BJ (cell line): ENCODE measurements at places on chromosomes 13 and 19.

DNA sequence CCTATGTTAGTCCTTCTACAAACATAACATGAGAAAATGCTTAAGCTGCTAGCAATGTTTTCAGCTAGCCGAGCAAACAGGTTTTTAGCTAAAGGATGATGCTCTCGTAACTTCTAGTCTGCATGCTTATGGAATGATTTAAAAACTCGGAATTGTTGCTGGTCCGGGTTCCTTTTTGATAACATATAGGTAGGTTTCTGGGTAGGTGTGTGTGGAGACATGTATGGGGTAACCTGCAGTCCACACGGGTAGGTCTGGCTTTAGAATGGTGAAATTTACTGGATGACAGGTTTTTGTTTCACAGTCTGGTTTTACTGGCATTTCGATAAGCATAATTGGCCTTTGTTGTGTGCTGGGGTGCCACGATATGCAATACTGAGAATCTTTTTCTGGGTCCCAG is 4.4 kb downstream of the ZNF813 start:
- no peak for DNase-seq

- no peak for DNase-seq
These were observed 1.7 kb downstream of the PROSER1 start for GRCh38 chr13:39036212-39036611.

DNA sequence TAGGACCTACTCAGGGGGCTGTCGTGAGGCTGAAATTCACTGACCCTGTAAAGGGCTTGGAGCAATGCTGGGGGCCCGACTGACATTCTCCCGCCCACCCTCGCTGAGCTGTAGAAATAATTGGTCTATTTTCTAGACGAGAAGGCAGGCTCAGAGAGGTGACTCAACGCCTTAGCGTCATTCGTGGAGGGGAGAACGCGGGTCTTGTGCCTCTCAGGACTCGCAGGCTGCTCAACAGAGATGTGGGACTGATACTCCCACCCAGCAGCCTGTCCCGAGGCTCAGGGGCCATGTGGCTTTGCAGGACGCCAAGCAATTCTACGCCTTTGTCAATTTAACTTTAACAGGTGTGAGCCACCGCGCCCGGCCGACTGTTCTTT is 23.6 kb upstream of the ASPDH start:
- DNase-seq, result no peak

DNA sequence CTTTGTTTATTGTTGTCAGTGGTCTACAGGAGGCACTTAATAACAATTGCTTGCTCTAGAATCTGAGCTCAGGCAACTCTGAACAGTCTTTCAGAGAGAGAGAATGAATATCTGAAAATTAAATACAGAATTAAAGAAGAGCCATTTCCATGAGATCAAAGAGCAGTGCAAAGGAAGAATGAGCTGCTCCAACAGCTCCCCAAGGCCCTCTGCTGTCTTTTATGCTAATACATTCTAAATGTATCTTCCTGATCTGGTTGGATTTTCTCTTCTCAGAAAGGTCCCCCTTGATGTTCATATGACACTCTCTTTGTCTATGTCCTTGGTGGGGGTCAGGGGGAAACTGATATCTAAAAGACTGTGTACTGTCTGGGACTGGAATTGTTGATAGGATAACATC is 1029.6 kb downstream of the PCDH9 start:
- no peak for DNase-seq

DNA sequence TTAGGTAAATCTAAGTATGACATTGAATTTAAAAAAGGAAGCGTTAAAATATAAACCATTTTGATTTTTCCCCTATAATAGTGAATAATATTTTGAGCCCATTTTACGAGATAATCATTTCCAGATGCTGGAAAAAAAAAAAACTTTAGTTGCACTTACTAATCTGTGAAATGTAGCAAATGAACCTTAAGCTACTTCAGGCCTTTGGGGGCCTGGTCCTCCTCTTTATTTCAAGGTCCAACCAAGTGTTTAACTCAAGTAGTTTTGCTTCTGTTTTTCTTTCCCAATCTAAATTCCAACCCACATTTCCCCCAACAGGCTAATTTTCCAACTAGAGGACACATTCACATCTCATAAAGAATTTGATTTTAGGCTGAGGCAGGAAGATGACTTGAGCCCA is 101.2 kb downstream of the TNFRSF19 start:
- no peak for DNase-seq

DNA sequence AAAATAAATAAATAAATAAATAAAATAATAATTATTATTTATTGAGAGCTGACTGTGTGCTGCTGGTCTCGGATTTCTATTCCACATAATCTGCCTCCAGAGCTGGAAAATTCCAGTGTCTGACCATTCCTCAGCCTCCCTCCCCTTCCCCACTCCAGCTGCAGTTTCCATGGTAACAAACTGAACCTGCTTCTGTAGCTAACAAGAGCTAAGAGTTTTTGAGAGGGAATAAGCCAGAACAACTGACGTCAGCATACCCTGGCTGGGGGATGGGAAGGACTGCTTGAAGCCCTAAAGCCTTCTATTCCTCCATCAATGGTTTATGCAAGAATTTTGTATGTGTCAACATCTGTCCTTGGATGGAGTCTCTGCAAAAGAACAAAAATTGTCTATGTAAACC is 26.0 kb upstream of the PEG3 start:
- DNase-seq, result no peak

GRCh38 chr19:55322204-55322885 is 2.8 kb downstream of the TMEM150B start:
- DNase-seq, result no peak

DNA sequence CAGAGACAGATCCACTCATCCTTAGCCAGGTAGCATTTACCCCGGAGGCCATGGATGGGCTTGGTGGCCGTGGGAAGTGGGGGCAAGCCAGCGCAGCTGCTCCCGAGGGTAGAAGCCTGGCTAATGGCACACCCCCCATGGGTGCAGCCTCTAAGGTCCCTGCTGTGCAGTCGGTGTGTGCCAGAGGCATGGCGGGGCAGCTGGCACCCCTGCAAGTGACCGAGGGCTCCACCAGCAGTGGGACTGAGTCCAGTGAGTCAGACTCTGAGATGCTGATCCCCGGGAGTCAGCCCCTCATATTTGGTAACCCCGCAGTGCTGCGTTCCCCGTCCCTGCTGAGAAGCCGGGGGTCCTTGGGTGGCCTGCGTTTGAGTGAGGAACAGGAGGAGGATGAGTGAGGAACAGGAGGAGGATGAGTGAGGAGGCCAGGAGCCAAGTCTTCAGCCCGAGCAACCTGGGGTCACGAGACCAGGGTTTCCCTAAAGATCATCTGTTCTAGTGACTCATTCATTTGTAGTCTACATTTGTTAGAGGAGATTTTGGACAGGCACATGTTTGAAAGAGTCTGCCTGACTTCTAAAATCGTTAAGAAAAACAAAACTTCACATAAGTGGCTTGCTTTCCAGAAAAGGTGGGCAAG is 180.7 kb downstream of the STK24 start:
- no peak for DNase-seq

GRCh38 chr13:34863360-34864135 is 78.5 kb upstream of the NBEA start:
- DNase-seq, result peak; percentile 85

GRCh38 chr19:1747285-1748114 is 5.8 kb upstream of the ONECUT3 start:
- peak; percentile 19 for DNase-seq

DNA sequence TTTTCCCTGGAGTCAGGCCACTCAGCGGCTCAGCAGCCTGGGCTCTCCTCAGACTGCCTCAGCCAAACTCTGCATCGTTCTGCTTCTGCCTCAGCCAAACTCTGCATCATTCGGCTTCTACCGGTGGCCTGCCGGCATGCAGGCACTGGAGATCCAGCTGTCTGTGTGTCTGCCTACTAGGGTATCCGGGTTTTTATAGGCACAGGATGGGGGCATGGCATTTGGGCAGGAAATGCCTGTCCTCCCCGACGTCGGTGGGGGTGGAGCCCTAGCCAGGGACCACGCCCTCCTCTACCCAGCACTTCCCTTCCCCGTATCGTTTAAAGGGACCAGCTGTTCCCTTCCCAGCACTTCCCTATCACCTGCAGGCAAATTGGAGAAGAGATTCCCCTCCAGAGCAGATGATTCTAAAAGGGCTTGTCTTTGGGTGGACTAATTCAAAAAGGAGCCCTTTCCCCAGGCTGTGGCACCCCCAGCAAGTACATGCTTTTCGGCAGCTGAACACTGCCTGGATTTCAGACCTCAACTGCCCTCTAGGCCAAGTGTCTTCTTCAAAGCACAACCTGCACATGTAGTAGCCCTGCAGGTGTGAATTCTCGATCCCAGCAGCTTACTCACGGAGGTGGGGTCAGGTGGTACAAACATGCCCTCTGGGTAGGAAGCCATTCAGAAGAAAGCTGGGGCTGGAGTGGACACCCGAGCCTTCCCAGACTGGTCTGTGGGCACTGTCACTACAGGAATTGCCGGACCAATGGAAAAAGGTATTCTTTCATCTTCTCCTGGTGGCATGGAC is 25.4 kb upstream of the GPR12 start:
- DNase-seq, result no peak

- DNase-seq, result no peak
These were observed 397.6 kb downstream of the LIG4 start for GRCh38 chr13:107817647-107818287.

DNA sequence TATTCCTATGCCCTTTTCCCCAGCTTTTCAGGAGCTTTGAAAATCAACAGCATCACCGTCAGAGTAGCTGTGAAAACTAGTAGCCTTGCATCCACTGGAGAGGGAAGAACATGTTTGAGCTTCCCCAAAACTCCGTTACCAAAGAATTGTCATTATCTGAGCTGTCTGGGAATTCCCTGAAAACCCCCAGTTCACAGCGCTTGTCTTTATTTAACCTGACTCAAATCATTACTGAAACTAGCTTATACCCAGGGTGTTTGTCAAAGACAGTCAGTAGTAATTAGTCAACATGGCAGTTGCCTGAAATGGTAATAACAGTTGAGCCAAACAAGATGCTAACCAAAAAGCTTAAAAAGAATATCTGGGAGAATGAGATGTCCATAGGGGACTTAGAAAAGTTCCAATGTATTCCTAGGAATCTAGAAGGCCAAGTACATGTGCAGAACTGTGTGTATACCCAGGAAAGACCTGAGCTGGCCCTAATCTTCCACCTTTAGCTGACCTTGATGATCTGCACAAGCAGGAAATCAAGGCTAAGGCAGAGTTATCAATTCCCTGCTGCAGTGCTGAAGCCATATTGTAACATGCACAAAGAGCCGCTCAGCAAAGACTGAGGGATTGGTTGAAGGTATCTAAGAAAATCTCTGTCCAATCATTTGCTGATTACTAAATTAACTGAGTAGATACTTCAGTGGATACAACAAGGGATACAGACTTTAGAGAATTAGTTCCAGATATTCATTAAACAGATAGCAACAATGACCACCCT is 130.8 kb downstream of the KL start:
- no peak for DNase-seq

DNA sequence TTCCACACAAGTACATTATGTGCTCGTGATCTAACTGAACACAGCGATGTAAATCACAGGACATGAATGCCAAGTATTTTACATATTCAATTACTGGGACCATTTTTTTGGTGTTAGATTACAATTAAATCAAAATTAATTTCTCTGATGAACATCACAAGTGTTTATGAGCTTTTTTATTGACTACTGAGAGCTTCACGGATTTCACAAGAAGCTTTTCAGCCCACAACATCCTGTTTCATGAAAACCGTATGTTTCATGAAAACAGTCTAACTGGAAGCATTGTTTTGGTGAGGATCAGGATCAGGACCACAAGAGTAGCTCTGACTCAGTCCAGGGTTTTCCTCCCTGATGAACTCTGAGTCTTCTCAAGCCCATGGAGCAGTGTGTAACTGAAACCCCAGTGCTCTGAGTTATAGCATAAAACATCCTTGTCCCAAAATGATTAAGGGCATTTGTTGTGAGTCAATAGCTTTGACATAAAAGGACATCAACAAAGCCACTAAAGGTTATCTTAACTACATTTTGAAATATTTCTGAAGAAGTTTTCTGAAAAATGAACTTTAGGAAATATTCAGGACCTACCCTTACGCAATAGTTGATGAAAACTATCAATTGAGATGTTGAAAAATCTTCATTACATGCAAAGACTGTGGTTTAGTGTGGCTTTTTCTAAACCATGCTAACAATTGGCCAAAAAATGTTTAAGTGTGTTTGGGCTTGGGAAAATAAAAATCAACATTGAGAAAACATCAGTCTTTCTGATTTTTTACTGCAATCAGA is 49.3 kb downstream of the UFM1 start:
- DNase-seq, result peak; percentile 85

- DNase-seq, result no peak
These were observed 13.6 kb downstream of the ACP4 start for GRCh38 chr19:50803633-50804419.

GRCh38 chr19:57321751-57322150 is 1.5 kb downstream of the ZNF543 start:
- no peak for DNase-seq

- peak; percentile 41 for DNase-seq
These were observed 846 bp upstream of the PRKACA start for GRCh38 chr19:14118165-14119051.

DNA sequence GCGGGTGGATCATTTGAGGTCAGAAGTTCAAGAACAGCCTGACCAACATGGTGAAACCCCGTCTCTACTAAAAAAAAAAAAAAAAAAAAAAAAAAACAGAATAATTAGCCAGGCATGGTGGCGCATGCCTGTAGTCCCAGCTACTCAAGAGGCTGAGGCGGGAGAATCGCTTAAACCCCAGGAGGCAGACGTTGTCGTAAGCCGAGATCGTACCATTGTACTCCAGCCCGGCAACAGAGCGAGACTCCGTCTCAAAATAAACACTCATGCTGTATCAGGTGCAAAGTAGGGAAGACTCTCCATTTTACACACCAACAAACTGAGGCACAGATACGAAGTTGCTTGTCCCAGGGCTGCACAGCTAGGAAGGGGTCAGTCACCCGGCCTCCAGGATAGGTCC is 15.6 kb downstream of the TLE6 start:
- no peak for DNase-seq

- DNase-seq, result no peak
These were observed 36.4 kb upstream of the NANOS3 start for GRCh38 chr19:13840305-13841085.

DNA sequence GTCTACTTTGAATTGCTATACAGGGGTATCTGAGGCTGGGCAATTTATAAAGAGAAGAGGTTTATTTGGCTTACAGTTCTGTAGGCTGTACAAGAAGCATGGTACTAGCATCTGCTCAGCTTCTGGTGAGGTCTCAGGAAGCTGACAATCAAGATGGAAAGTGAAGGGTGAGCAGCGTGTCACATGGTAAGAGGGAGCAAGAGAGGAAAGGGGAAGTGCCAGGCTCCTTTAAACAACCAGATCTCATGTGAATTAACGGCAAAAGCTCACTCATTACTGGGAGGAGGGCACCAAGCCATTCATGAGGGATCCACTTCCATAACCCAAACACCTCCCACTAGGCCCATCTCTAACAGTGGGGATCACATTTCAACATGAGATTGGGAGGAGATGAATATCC is 222.4 kb downstream of the TDRD3 start:
- DNase-seq, result no peak

- no peak for DNase-seq
These were observed 112.5 kb upstream of the UQCRFS1 start for GRCh38 chr19:29325241-29325975.

GRCh38 chr19:2495130-2495641 is 19.3 kb downstream of the GADD45B start:
- no peak for DNase-seq

GRCh38 chr19:37564624-37565369 is 29.8 kb downstream of the ZNF571 start:
- no peak for DNase-seq
